ENCODE measurements at places on chromosomes 1 and 21. TPM values are rescaled to one million over a fixed set of nuclear protein-coding genes. Genes with fewer than 3 reads are reported as not detected.

GRCh38 chr1:22075718-22076117 is 23.2 kb downstream of the CDC42 start:
- DNase-seq, result no peak

GRCh38 chr1:9850442-9851162 is 26.8 kb upstream of the CLSTN1 start:
- no peak for DNase-seq

The RHCE gene
- total RNA-seq, result 0.25 TPM

The S100A14 gene
- total RNA-seq, result not detected

The C1QTNF12 gene
- total RNA-seq, result 3.5 TPM

The BTG2 gene
- total RNA-seq, result 98.1 TPM

DNA sequence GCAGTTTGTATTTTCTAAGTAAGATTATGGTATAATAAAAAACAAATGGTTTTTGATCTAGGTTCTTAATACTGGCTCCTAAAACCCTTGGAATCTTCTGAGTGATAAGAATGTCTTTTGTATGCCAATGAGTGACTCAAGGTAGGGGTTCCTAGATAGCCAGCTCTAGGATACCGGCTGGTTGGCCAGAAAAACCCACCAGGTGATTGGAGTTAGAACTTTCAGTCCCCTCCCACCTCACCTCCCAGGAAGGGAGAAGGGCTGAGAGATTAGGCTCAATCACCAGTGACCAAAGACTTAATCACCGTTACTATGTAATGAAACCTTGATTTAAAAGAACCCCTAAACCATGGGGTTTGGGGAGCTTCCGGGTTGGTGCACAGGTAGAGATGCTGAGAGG is 8.7 kb upstream of the BRDT start:
- DNase-seq, result no peak

The SLC35F3 gene
- total RNA-seq, result 2.8 TPM

DNA sequence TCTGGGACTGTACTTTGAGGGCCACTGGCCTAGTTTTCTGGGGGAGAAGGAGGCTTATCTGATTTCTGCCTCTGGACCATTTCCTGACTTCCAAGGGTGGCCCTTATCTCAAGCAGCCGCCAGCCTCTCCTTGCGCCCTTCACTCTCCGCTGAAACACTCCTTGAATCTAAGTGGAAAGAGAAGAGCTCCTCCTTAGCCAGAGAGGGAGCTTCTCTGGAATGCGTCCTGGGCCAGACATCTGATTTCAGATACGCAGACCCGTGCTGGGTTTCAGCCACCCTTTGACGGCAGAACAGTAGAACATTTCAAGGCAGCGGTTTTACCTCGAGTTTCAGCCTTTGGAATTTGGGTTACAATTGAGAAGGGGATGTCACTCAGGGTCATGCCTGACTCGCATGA is 308.0 kb downstream of the CAMTA1 start:
- no peak for DNase-seq

- DNase-seq, result no peak
These were observed 19.2 kb upstream of the KCNE2 start for GRCh38 chr21:34344584-34344983.

- no peak for DNase-seq
These were observed 563.0 kb upstream of the NEGR1 start for GRCh38 chr1:72845381-72845780.
